ENCODE measurements at places on chromosomes 16 and 17.

- DNase-seq, result no peak
Observed at GRCh38 chr17:7997186-7997585, 5.2 kb upstream of the GUCY2D start.

DNA sequence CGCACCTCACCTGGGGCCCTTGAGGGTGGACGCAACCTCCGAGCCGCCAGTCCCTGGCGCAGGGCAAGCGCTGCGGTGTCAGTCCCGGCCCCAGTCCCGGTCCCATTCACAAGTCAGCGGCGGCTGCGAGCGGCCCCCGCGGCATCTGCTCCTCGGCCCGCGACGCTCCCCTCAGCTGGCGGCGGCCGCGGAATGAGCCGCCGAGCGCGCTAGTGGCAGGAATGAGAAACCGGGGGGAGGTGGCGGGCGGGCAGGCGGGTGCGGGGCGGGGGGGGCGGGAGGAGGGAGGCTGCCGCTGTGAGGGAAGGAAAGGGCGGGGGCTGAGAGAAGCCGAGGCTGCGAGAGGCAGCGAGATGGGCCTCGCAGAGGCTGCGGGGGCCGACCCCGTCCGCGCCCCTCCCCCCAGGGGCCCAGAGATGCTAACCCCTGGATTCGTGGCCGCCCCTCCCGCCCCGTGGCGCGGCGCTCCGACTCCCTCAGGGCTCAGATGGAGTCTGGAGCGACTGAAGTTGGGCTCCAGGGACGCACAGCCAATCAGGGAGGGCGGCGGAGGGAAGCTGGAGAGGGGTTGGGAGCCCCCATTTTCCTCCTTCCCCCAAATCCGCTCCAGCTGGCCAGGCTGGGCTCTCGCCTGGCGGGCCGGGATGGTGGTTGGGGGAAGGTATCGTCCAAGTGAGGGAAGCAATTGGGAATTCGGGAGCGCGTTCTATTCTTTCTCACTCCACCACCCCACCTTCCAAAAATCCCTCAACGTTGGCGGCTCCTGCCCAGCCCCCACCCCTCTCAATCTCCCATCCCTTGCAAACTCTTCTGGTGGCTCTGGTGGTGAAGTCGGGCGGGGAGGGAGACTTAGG lies at the start of gene CDH11:
Gene CDH11, minus strand, starts transcription at position 194 of the 854 bp plus-strand sequence. CDS start 117,194 bp downstream, outside the sequence.
- DNase-seq, result peak; percentile 78

GRCh38 chr16:59463776-59464175 lies 729.7 kb upstream of the GOT2 start:
- DNase-seq, result no peak

DNA sequence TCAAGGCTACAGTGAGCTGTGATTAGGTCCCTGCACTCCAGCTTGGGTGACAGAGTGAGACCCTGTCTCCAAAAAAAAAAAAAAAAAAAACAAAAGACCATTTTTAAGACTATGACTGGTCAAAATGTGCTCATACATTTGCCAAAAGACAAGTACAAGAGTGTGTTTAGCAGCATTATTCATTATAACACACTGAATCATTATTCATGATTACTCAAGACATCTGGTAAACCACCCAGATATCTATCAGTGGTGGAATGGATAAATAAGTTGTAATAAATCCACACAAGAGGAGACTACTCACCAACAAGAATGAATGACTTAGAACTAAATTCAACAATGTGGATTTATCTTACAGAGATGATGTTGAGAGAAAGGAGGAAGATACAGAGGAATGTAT lies 716.3 kb downstream of the MAF start:
- DNase-seq, result no peak

DNA sequence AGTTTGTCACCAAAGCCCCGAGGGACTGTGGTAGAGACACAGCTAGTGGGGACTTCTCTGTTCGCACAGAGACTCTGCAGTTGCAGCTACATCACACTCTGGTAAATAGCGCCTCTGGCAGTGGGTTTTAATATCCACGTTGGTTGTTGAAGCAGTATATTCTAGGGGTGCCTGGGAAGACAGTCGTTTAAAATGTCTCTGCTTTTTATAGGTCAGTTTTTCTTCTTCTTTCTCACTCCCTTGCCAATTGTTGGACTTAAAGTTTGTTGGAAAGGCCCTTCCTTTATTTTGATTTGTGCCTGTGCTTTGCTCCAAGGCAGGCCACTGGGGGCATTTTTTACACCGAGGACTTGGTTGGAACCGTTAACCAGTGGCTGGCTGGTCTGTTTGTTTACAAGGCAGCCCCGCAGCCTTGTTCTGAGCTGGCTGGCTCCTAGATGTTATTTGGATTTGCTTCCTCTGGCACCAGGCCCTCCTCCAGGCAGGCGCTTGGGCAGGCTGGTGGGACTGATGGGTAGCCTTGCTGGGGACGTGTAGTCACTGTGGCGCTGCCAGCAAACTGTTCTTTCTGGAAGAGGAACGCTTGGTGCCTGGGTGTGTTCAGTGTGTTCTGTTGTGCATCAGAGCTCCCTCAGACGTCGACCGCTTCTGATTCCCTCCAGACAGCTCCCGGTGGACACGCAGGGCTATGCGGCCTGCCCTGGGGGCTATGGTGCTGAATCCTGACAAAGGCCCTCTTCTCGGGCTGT lies 218.2 kb upstream of the CHMP6 start:
- no peak for DNase-seq

DNA sequence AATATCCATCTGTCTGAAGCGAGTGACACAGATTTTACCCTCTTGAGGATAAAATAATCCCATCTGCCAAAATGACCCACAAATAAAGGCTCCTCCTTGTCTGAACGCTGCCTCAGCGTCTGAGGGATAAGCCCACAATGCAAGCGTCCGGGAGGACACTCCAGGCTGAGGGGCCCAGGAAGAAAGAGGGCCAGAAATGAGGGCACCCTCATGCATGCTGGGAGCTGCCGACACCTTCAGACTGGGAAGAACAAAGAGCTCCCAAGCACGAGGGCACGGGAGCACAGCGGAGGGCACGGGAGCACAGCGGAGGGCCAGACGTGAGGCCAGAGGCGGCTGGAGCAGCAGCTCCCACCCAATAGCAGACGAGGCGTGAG lies 126.9 kb downstream of the ZNF778 start:
- no peak for DNase-seq

DNA sequence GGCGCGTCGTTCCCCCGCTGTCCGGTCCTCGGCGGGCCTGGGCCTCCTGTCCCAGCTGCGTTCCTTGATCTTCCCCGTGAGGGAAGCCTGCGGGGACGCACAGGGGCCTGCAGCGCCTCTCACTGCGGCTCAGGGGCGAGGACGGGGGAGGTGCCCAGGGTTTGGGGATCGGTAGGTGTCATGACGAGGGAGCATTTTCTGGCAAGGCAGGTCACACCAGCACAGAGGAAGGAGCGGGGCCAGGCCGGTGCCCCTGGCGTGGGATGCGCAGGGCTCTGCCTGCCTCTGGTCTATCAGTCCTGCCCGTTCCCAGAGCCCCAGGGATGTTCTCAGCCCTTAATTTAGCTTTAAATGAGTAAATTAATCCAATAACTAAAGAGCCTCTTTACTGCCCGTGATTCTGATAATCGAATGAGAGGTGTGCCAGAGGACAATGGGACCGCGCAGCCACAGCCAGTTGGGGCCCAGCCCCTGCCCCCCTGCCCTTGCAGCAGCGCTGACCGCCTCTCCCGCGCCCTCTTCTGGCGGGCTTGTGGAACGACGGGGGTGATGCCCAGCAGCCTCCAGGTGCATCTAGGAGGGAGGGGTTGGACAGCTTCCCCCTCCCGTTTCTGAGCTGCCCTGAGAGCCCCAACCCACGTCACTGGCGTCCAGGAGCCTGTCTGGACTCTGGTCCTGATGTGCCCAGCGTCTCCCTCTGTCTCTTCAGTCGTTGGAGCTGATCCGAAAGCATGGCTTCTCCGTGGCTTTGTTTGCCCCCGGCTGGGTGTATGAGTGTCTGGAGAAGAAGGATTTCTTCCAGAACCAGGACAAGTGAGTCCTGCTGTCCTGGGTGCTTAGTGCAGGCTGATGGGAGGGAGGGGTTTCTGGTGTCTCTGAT lies 7.9 kb downstream of the ENGASE start:
- DNase-seq, result peak; percentile 3

DNA sequence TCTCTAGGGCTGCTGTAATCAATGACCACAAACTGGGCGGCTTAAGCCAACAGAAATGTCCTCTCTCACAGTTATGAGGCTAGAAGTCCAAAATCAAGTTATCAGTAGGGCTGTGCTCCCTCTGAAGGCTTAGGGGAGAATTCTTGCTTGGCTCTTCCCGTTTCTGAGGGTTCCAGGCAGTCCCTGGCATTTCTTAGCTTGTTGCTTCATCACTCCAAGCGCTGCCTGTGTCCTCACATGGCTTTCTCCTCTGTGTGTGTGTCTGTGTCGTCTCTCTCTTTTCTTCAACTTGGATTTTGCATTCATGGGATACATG lies 13.7 kb upstream of the CDC42EP4 start:
- peak; percentile 79 for DNase-seq

GRCh38 chr17:48181653-48182052 lies 74.1 kb downstream of the SNX11 start:
- DNase-seq, result no peak

DNA sequence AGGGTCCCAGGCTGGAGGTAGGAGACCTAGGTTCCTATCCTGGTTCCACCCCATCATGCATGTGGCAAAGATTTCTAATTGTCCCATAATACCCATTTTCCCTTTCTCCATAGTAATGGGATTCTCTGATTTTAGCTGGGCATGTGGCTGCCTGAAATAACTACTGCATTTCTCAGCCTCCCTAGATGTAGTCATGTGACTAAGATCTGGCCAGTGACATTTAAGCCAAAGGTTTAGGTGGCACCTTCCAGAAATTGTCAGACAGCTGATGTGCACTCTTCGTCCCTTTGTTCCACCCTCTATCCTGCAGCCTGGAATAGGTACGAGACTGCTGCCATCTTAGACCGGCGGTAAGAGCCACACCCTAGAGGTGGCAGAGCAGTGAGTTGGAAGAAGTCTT lies 8.2 kb downstream of the NXPH3 start:
- no peak for DNase-seq

GRCh38 chr17:6507535-6507934 lies 48.8 kb downstream of the PITPNM3 start:
- peak; percentile 35 for DNase-seq

GRCh38 chr17:30155389-30155788 lies 38.8 kb downstream of the NSRP1 start:
- no peak for DNase-seq

DNA sequence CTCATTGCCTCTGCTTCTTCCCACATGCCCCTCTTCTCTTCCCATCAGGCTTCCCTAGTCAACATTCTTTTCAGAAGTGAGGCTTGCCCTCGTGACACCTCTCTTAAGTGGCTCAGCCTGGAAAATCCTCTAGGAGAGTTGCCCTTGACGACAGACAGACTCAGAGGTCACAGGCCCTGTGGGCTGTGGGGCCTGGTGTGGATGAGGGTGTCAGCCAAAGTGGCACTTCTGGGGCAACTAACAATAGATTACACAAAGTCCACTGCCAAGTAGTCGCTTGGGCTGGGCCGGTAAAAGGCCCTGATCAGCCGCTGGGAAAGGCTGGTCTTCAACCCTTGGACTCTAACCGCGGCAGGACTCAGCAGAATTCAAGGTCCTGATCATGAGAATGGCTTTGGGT lies 33.7 kb upstream of the METTL16 start:
- no peak for DNase-seq

- DNase-seq, result no peak
Observed at GRCh38 chr16:89705006-89705405, 3.5 kb upstream of the SPATA2L start.

DNA sequence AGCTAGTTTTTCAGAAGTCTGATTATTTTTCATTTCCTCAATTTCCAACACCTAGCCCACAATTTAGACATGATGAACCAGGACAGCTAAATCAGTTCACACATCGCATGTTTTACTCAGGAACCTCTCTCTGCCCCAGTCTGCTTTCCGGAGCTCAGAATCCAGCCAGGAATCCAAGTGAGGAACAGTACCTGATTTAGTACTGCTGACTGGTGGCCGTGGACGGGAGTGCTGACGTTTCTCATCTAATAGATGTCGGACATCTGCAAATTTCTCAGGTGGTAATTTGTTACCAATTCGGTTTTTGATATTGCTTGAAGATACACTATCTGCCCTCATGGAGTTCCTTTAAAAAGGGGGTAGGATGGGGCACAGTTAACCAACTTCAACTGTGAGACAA lies 14.9 kb upstream of the ITGAE start:
- no peak for DNase-seq

GRCh38 chr17:75909051-75909811 lies 4.5 kb upstream of the MRPL38 start:
- no peak for DNase-seq

DNA sequence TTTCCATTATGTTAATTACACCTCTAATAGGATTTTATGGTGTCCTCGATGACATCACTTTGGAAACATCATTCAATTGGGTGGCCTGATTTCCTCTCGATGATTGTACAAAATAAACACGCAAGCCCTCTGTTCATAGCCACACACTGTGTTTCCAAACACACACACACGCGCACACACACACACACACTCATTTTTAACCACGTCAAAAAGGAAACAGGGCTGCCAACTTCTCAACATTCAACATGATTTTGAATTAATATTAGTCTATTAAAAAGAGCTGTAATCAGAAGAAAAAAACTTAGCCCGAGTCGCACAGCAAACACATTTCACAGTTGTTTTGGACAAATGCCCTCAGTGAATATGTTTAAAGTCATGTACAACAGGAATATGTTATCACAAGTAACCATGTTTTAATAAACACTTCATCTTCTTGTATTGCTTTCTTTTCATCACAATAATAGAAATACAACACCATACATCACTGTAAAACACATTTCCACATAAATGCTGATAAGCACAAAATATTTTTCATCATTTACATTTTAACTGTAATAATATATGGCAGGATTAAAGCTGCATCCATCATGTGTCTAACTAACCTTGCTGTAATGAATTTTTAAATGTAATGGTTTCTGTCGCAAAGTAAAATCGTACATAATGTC lies 219.1 kb upstream of the IRX3 start:
- DNase-seq, result no peak

GRCh38 chr16:7318686-7319085 lies 14.0 kb upstream of the RBFOX1 start:
- no peak for DNase-seq

DNA sequence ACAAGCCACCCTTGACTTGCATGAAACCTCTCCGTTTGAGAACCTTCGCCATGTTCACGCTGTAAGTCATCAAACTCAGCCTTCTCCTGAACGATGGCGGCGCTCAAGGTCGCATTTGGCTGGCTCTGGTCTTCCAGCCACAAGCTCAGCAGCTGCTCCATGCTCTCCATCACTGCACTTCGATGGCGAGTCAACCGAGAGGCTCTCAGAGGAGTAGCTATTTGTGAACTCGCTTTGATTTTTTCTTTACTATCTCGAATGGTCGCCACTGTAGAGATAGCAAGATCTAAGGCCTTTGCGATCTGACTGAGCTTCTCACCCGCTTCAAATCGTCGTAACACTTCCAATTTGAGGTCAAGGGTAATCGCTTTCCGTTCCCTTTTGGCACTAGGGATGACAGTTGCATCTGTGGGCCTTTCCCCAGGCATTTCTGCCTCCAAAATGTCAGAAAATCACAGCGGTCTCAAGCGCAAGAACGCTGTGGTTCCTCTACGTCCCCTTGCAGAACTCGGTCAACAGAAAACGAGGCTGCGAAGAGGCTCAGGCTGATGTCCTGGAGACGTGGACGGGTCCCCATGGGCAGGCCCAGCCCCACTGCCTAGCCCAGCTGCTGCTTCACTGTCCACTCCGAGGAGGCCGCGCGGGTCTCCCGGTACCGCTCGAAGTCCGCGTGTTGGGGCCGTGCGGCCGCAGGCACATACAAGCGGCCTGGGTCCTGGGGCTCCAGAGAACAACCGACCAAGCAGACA lies 23.1 kb downstream of the DEF8 start:
- DNase-seq, result no peak

GRCh38 chr17:34571428-34572130 lies 7.8 kb upstream of the TMEM132E start:
- DNase-seq, result no peak
